Natural killer cell (primary cell): ENCODE measurements at places on chromosomes 5 and 9. TPM values are rescaled to one million over a fixed set of nuclear protein-coding genes. Genes with fewer than 3 reads are reported as not detected.

- no peak for DNase-seq
Observed at GRCh38 chr5:163373436-163374084, 63.8 kb upstream of the CCNG1 start.

DNA sequence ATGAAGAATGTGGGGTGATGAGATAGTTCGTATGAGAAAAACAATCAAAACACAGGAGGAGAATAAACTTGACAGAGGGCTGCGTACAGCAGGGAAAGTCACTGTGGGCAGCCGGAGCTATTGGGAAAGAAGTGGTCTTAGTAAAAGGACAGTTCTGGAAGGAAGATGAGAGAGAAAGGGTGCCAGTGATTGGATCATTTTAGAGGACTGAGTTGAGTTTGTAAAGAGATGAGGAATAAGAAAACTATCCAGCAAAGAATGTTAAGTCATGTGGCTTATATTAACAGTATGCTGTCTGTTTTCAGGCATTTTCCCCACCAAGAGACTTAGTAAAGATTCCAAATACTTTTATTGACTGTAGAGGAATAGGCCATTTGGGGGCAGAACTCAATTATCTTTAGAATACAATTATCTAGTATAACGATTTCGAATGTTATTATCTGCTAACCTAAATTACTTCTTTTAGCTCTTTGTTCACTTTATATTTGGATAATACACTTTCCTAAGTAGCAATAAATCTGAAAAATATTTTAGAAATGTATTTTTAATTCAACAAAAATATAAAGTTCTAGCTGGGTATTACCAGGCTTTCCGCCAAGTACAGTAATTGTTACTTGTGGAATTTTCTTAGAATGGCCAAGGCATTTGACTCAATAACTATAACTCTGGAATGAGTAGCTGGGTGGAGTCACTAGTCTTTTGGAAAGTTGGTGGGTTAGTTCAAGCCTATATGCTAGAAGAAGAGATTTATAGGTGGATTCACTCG is 15.5 kb upstream of the LOX start:
- no peak for DNase-seq

DNA sequence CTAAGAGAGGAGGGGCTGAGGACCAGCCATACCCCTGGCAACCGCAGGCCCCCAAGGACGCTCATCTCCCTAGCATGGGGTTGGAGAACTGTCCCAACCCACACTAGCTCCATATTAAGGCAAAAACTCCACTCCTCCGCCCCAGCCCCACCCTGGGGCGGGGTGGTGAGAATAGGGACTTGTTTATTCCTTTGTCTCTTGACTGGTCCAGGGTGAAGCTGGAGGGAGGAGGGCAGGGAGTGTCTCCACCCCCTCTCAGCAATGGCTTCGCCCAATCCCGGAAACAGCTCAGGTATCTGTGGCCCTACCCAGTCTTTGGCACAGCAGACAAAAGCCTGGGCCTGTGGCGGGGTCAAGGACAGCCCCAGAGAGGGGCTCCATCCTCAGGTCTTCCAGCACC is 16.9 kb downstream of the PRRX2 start:
- DNase-seq = no peak

Gene KLF4
- 162 TPM for total RNA-seq

- no peak for DNase-seq
Observed at GRCh38 chr9:5698810-5699556, 70.1 kb downstream of the RIC1 start.

GRCh38 chr9:117189121-117189520 is 225.7 kb downstream of the ASTN2 start:
- no peak for DNase-seq
